Stimulated activated CD8-positive, alpha-beta memory T cell treated with anti-CD3 and anti-CD28 coated beads, Interleukin-12 subunit alpha, Interleukin-12 subunit beta, amount 100 ng/mL, for 4 hours (primary cell): ENCODE measurements at places on chromosomes 2 and 18.

DNA sequence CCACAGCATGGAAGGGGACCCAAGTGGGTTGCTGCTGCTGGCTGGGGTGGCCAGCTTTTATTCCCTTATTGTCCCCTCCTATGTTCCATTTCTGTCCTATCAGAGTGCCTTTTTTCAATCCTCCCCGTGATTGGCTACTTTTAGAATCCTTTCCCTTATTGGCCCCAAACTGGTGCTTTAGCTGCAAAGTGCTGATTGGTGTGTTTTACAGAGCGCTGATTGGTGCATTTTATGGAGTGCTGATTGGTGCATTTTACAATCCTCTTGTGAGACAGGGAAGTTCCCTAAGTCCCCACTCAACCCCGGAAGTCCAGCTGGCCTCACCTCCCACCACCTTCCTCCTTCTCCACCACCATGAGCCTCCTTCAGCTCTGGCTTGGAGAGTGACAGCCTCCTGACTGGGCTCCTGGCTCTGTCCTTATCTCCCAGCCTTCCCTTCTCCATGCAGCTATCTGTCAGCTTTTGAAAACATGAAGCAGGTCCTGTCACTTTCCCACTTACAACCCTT lies 20.7 kb upstream of the PLB1 start:
- DNase-seq, result no peak

DNA sequence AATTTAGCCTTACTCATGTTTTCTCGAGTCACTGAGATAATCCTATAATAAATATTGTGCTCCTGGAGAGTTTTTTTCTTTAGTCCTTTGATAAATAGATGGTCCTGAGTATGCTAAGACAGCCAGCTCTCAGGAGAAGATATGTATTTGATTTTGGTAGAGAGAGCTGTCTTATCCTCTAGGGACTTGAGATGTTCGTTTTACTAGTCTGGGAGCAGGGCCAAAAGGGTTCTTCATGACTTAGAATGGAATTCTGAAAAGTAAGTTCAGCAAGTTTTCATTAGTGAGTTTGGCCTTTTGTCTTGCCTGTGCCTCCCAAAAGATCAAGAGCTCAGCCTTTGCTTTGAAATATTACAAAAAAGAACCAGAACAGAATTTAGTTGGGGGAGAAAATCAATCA lies 246.7 kb downstream of the BABAM2 start:
- DNase-seq, result no peak

DNA sequence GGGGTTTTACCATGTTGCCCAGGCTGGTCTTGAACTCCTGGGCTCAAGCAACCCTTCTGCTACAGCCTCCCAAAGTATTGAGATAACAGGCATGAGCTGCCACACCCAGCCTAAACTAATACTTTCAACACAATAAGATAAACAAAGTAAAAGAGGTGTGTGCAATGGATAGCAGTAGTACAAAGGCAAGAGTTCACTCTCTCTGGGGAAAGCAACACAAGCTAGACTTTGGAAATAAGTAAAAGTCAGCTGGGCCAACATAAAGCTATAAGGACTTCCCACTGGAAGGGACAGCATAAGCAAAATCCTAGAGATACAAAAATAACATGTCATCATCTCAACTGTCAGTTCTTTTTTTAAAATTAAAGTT lies 5.2 kb upstream of the NOSTRIN start:
- no peak for DNase-seq

GRCh38 chr2:6994536-6995128 lies 77.4 kb downstream of the RNF144A start:
- no peak for DNase-seq

DNA sequence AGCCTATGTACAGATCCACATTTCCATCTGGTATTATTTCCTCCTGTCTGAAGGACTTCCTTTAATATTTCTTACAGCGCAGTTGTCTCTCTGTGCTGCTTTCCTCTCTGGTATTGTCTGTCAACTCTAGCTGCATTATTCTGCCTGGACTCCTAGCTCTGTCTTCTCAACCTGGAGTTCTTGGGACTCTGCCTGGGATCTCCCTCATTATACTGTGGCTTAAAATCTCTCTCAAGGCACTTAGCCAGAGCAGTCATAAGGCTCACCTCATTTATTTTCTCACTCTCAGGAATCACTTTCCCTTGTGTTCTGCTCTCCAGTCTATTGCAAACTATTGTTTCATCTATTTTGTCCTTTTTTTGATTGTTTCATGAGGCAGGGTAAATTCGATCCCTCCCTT lies 850.4 kb downstream of the ERBB4 start:
- DNase-seq, result no peak

- DNase-seq, result peak; percentile 20
These were observed 35.3 kb downstream of the LRRFIP1 start for GRCh38 chr2:237662671-237663093.

DNA sequence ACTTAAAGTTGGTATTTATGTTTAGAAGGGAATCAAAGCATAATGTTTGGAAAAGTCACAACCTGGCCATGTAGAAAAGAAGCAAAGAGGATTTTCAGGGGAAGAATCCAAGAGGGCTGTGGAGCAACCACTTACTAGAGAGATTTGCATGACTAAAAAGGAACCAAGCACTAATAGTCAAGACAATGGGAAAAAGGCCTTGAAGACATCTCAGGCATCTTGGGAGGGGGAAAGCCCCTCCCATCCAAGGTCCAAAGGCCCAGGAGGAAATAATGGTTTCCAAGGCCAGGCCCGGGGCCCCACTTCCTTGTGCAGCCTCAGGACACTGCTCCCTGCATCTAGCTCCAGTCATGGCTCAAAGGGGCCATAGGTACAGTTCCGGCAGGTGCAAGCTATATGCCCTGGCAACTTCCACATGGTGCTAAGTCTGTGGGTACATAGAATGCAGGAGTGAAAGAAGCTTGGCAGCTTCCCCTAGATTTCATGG lies 128.1 kb downstream of the EIPR1 start:
- no peak for DNase-seq

DNA sequence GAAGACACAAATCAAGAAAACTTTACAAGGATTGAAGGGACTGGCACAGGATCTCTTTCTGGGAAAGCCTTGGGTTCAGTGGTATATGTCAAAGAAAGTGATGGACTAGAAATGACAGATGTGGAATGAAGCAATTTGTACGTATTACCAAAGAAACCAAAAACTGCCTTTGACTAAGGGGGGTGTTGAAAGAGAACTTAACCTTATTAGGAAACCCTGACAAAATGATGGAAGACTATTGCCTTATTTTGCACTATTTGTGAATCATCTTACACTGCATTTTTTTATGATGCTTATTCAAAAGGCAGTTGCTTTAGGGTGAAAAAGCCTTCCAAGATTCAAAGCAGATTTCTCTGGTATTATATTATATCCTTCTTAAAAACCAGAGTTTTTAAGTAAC lies 4.0 kb downstream of the TSGA10 start:
- DNase-seq, result no peak

- DNase-seq, result no peak
These were observed 925.0 kb upstream of the GYPC start for GRCh38 chr2:125730921-125731320.

- DNase-seq, result no peak
These were observed 30.2 kb upstream of the VWC2L start for GRCh38 chr2:214380681-214381080.

GRCh38 chr2:214127571-214127970 lies 283.3 kb upstream of the VWC2L start:
- DNase-seq, result no peak

- DNase-seq, result no peak
These were observed 173.3 kb upstream of the PIEZO2 start for GRCh38 chr18:11322716-11323115.

- DNase-seq, result no peak
These were observed 164.3 kb downstream of the MTCL1 start for GRCh38 chr18:8869696-8870095.

- no peak for DNase-seq
These were observed 2.2 kb downstream of the MMADHC start for GRCh38 chr2:149585166-149585885.

DNA sequence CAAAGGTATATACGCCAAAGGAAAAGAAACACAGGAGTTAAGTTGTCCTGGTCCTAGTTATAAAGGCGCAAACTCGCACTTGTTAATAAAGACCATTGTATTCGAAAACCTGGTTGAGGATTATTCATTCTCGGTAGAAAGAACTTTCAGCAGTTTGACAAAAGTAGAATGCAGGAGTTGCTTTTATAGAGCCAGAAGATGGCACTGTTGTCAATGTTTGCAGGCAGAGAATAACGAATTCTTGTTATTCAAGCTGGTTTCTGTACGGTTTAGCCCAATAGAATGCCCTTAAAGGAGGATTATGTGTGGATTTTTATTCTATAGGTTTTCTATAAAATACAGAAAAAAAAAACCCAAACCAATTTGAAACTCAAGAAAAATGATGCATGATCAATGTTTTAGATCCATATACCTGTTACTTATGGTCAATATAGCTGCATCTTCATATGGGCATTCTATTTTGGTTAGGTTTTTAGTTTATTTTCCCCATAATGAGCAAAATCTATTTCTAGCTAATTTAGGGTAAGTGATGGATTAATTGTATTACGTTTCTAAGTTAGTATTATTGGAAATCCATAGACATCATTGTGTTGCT lies 510.3 kb downstream of the PLCL1 start:
- no peak for DNase-seq

DNA sequence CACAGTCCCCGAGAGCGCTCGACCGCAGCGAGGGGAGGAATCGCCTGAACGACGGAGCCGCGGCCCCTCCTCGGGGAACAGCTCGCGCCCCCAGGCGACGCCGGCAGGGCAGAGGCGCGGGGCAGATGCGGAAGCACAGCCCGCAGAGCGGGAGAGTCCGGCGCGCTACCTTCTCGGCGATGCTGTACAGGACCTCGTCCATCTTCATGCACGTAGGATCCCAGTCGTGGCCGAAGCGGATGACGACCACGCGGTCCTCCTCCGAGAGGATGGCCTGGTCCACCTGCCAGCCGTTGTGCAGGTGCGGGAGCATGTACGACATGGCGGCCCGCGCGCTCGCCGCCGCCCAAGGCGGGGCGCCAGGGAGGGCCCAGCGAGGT lies 302 bp downstream of the TXNL4A start:
- peak; percentile 42 for DNase-seq

GRCh38 chr18:67285583-67285982 lies 230.9 kb downstream of the DSEL start:
- DNase-seq, result no peak

DNA sequence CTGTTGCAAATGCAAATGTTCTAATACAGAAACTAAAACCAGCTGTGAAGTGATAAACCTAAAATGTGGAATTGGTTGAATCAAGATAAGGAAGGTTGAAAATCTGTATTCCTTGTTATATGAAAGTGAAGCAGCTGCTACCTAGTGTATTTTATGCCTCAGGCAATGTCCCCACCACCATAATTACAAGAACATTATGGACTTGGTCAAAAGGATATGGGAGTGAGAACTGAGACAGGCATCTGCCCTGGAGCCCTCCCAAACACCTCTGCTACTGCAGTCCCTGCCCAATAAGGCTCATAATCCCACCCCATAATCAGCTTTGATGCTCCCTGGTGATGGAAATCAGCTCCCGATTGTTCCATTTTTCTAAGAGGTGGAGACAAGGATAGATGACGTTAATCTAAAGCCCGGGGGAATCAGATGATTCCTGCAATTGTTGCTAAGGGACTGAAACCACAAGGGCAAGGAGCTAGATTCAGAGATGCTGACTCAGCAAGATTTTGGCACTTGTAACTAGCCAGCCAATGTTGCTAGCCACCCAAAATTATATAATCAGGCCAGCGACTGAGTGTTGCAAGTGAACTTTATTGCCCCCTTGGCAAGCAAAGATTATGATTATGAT lies 69.5 kb downstream of the EVA1A start:
- no peak for DNase-seq

DNA sequence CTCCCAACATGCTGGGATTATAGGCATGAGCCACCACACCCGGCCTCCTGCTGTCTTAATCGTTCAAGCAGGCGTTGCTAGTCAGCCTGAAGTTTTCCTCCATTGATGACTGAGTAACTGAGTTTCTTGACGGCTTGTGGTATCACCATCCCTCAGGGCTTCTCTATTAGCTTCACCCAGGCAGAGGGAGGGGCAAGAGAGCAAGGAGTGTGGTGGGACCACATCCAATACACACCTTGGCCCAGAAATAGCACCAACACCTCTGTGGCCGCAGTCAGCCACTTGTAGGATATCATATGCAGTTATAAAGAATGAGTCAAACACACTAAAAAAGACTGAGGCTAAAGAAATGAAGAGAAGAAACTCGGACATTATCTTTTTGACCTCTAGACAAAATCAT lies 1009.4 kb upstream of the CELF4 start:
- no peak for DNase-seq

GRCh38 chr2:36702781-36703180 lies 6.3 kb downstream of the VIT start:
- DNase-seq, result no peak

- no peak for DNase-seq
These were observed 356.9 kb downstream of the TNS1 start for GRCh38 chr2:217645896-217646295.

DNA sequence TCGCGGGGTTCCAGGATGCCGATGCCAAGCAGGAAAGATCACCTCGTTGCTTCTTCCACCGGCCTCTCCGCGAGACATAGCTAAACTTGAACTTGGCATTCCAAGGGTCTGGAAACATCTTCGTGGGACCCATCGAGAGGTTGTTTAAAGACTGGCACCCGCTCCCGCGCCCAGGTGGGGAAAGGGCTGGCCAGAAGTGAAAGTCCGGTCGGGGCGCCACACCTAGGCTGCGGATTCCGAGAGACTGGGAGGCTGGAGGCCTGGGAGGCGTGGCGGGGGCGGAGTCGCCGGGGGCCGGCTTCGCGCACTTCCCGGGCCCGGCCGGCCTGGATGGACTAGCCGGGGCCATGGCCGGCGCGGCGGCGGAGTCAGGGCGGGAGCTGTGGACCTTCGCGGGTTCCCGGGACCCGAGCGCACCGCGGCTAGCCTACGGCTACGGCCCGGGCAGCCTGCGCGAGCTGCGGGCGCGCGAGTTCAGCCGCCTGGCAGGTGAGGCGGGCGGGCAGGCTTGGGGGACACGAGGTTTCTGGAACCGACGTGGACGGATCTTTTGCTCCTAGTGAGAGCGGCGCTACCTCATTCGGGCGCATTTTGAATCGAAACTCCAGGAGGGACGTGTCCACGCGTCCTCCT lies at the start of gene MOCOS:
TSS of gene MOCOS (plus strand) at position 305 of the 633 bp plus-strand sequence. CDS start at position 348, 43 bp downstream.
- DNase-seq, result peak; percentile 27

- DNase-seq, result peak; percentile 69
These were observed 6.3 kb downstream of the ANKRD53 start for GRCh38 chr2:70984576-70985282.

- no peak for DNase-seq
These were observed 103.3 kb upstream of the RBBP8 start for GRCh38 chr18:22829781-22830180.

DNA sequence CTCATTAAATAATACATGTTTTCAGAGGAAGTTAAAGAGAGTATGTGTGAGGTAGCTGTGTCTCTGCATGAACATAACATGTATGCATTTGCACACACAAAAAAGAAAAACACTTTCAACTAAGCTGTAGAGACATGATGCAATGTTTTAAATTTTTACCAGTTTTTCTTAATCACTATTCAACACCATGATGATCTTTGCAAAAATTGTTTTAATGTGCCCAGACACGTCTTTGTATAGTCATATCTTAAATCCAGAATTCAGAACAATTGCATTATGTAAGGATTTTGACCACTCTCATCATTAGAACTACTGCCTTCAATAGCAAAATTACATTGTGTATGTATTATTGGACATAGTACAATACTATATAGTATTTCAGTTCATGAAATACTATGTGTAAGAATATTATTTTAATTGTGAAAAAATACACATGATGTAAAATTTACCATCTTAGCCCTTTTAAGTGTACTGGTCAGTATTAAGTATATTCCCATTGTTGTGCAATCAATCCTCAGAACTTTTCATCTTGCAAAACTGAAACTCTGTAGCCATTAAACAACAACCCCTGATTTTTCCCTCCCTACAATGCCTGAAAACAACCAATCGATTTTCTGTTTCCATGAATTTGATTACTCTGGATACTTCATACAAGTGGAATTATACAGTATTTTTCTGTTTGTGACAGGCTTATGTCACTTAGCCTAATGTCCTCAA lies 104.5 kb upstream of the ACVR2A start:
- DNase-seq, result no peak
